ENCODE measurements at places on chromosomes 2 and 18.

DNA sequence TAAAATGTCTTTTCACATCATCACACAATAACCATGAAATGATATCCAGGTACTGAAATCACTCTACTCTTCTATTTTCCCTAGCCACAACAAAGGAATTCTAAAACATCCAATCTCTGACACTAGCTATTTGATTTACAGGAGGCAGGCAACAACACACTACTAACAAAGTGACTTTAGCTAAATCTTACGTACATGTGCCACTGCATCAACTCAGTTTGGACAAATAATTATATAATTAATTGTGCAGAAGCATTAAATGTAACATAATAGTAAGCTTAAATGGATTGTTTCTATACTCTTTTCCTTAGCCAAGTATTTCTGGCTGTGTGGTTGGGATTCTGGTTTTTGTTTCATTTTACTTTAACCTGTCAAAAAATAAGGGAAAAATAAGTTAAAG, 192.4 kb downstream of the AFF3 start:
- peaks cover 2% of the 10 kb centered on the region for H3K4me1 ChIP-seq
- H3K4me3 ChIP-seq: no peak overlapping the region
- H3K27ac ChIP-seq: no peak overlapping the region
- no peaks in the 10 kb centered on the region for H3K27me3 ChIP-seq

GRCh38 chr2:239073270-239073669, 225.4 kb downstream of the TWIST2 start:
- no peaks in the 10 kb centered on the region for H3K4me1 ChIP-seq
- DNase-seq: no peak
- H3K36me3 ChIP-seq: peaks cover 52% of the 10 kb centered on the region
- H3K27me3 ChIP-seq: no peaks in the 10 kb centered on the region
- H3K27ac ChIP-seq: no peak overlapping the region

DNA sequence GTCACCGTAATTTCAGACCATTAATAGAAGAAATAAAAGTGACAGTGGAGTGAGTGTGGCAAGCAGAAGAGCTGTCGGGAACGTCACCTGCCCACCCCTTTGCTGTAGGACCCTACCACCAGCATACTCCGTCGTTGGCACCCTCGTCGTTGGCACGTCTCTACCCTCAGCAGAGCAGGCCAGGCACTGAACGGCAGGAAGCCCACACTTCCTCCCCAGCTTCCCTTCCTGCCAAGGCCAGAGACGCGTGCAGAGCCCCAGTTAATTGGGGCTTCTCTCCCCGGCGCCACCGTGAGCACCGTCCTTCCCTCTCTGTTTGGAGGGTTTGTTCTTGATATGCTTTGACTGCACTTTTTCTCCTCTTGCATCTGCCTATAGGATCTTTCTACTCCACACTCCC, 27.0 kb upstream of the NFATC1 start:
- H3K4me1 ChIP-seq: no peaks in the 10 kb centered on the region
- peaks cover 23% of the 10 kb centered on the region for H3K36me3 ChIP-seq
- DNase-seq: no peak
- no peak overlapping the region for H3K27ac ChIP-seq
- no peak overlapping the region for H3K4me3 ChIP-seq

- no peaks in the 10 kb centered on the region for H3K27me3 ChIP-seq
- no peak overlapping the region for H3K4me3 ChIP-seq
- DNase-seq: no peak
- H3K27ac ChIP-seq: no peak overlapping the region
- no peaks in the 10 kb centered on the region for H3K36me3 ChIP-seq
These were observed 534.6 kb downstream of the TNS1 start for GRCh38 chr2:217468042-217468830.

GRCh38 chr2:188978291-188979081, 4.3 kb downstream of the COL3A1 start:
- H3K27me3 ChIP-seq: no peaks in the 10 kb centered on the region
- no peak for DNase-seq
- no peak overlapping the region for H3K27ac ChIP-seq
- H3K4me1 ChIP-seq: peaks cover 15% of the 10 kb centered on the region
- no peaks in the 10 kb centered on the region for H3K36me3 ChIP-seq

GRCh38 chr2:191321861-191322662, 76.9 kb downstream of the MYO1B start:
- H3K4me3 ChIP-seq: no peak overlapping the region
- peak; percentile 20 for DNase-seq
- peaks cover 3% of the 10 kb centered on the region for H3K36me3 ChIP-seq
- H3K27me3 ChIP-seq: no peaks in the 10 kb centered on the region

GRCh38 chr18:4242431-4243161, 212.5 kb downstream of the DLGAP1 start:
- DNase-seq: no peak
- H3K4me3 ChIP-seq: no peak overlapping the region
- H3K4me1 ChIP-seq: peaks cover 3% of the 10 kb centered on the region

- DNase-seq: no peak
- H3K4me1 ChIP-seq: no peaks in the 10 kb centered on the region
- no peak overlapping the region for H3K27ac ChIP-seq
- H3K36me3 ChIP-seq: no peaks in the 10 kb centered on the region
- no peak overlapping the region for H3K4me3 ChIP-seq
These were observed 45.4 kb upstream of the DLX2 start for GRCh38 chr2:172147944-172148650.

- H3K27ac ChIP-seq: peak overlapping the region; percentile 13
- H3K36me3 ChIP-seq: no peaks in the 10 kb centered on the region
- no peak for DNase-seq
- H3K4me1 ChIP-seq: peaks cover 2% of the 10 kb centered on the region
- H3K4me3 ChIP-seq: no peak overlapping the region
These were observed 61.4 kb downstream of the SLC4A3 start for GRCh38 chr2:219688560-219689445.

GRCh38 chr2:85945586-85945985, 56.8 kb upstream of the ST3GAL5 start:
- no peaks in the 10 kb centered on the region for H3K36me3 ChIP-seq
- DNase-seq: no peak
- H3K4me1 ChIP-seq: no peaks in the 10 kb centered on the region
- no peak overlapping the region for H3K4me3 ChIP-seq

GRCh38 chr2:216044883-216045486, 31.6 kb upstream of the MREG start:
- no peak for DNase-seq
- H3K36me3 ChIP-seq: peaks cover 59% of the 10 kb centered on the region
- no peak overlapping the region for H3K27ac ChIP-seq
- H3K4me3 ChIP-seq: no peak overlapping the region
- peaks cover 2% of the 10 kb centered on the region for H3K4me1 ChIP-seq

All from neuronal stem cell (in vitro differentiated cells).